ENCODE measurements at places on chromosomes 12 and 14.

DNA sequence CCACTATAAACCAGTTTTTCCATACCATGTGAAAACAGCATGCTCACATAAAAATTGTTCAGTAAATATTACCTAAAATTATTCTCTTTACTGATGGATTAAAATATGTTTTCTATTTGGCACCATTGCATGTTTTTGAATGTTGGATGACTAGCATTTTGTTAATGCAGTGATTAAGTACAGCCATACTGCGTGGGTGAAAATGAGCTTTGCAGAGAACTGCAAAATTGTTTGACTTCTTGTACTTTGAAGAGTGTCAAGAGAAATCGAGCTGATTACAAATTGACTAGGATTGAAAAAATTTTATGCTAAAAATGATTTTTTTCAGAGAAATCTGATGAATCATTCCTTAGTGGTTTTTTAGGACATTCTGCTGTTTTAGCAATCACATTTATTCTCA, 452.9 kb downstream of the RPL10L start:
- DNase-seq: no peak

DNA sequence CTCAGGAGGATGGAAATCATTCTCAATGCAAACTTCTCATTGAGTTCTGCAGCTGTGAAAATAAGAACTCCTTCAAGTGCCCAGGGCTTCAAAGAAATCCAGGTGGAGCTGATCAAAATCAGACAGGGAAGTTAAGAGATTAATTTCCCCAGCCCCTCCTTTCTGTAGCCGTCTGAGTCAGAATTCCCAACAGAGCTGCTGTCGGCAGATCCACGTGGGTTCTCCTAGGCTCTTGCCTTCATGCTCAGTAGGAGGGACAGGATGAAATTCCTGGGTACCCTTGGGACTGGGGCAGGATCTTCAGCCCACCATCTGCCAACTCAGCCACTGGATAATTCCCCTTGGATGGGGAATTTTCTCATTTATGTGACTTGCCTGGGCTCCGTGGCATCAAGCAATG, 13.3 kb downstream of the TGFB3 start:
- DNase-seq: no peak

DNA sequence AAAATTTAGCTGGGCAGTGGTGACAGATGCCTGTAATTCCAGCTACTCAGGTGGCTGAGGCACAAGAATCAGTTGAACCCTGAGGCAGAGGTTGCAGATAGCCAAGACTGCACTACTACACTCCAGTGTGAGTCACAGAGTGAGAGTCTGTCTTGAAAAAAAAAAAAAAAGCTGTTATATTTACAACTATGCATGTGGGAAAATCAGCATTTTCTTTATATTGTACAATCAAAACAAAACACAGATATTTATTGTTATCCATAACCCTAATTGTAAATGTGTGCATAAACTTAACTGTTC, 12.5 kb downstream of the C1R start:
- DNase-seq: peak; percentile 76

GRCh38 chr12:106139422-106140171, 843 bp upstream of the NUAK1 start:
- DNase-seq: peak; percentile 66

- DNase-seq: peak; percentile 81
Measured at GRCh38 chr14:71267007-71267513, 359.8 kb downstream of the PCNX1 start.

- no peak for DNase-seq
Measured at GRCh38 chr12:131044760-131045381, 91.2 kb downstream of the ADGRD1 start.

DNA sequence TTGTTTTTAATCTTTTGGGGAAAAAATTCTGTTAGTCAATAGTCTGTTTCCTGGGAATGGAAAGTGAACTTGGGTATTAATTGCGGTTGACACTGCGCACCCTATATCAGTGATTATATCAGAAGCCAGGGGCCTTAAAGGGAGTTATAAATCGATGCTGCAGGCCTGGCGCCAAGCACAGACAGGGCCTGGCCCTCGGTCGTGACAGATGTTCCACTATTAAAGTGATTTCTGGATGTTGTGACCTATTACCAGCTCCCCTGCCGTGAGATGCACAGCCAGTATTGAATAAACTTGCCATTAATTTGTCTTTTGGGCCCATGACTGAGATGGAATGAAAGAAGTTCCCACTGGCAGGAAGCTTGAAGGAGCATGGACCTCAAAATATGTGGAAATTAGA, 45.1 kb upstream of the KITLG start:
- no peak for DNase-seq

DNA sequence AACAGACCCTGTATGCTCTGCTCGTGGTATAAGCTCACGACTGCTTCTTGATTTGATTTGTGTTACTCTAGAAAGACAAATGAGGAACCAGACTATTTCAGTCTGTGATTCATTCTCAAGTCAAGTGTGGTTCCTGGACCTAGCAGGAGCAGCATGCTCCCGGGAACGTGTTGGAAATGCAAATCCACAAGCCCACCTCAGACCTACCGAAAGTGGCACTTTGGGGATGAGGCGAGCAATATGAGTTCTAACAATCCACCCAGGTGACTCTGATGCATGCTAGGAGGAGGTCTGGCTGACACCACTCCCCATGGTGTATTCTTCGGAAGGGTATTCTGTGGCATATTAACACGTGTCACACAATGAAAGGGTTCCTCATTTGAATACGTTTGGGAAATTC, 59.5 kb upstream of the TMX1 start:
- no peak for DNase-seq
